RKO (cell line): ENCODE measurements at places on chromosomes 2 and 18.

DNA sequence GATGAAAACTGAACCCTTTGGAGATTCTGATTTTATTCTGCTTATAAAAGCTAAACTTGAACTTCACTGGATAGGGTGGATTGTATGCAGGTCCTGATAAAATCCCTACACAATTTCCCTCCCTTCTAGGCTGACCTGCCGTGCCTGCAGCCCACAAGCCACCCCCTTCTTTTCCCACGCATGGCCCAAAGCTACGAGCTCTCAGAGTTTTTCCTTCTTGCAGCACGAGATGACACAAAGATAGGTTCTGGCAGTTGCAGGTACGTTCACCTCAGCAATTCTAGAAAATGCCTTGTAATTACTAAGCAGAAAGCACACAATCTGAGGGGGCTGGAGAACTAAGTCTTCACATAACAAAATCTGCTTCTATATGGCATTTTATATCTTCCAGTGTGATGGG, 110.6 kb upstream of the ATP8B1 start:
- DNase-seq, result no peak

GRCh38 chr18:22572341-22572740, 154.6 kb upstream of the CTAGE1 start:
- no peak for DNase-seq

- DNase-seq, result no peak
Measured at GRCh38 chr2:9800639-9800974, 42.7 kb upstream of the TAF1B start.

- no peak for DNase-seq
Measured at GRCh38 chr18:67260841-67261240, 255.7 kb downstream of the DSEL start.

DNA sequence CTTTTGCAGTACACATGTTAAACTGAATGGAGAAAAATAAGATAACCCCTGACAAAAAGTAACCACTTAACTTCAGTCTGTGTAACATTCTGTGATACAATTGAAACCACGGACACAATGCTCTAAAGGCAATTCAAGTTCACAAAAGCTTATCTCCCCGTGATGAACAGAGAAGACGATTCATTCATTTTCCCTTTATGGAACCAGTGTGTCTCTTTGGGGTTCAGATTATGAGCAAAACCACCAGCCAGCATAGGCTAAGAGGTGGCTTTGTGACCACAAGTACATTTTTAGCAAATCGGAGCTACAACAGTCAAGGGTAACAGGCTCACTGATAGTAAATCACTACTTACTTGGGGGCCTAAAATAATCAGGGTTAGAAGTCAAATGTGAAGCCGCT, 120.6 kb upstream of the SMAD7 start:
- no peak for DNase-seq

DNA sequence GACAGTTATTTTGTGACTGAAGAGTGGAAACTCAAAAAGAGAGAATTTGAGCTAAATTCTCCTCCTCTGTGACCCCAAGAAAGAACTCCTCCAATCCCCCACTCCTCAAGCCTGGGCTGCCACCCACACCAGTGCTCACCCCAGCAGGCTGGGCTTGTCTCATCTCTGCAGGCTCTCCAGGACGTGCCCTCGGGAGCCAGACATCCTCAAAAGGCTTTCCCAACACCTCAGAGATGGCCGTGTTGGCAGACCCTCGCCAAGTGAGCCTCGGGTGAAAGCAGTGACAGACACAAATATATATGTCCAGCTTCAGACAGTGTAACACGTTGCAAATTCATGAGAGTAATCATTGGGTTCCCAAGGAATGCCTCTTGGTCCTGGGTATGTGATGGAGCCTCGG, 377.7 kb upstream of the SALL3 start:
- DNase-seq, result no peak

DNA sequence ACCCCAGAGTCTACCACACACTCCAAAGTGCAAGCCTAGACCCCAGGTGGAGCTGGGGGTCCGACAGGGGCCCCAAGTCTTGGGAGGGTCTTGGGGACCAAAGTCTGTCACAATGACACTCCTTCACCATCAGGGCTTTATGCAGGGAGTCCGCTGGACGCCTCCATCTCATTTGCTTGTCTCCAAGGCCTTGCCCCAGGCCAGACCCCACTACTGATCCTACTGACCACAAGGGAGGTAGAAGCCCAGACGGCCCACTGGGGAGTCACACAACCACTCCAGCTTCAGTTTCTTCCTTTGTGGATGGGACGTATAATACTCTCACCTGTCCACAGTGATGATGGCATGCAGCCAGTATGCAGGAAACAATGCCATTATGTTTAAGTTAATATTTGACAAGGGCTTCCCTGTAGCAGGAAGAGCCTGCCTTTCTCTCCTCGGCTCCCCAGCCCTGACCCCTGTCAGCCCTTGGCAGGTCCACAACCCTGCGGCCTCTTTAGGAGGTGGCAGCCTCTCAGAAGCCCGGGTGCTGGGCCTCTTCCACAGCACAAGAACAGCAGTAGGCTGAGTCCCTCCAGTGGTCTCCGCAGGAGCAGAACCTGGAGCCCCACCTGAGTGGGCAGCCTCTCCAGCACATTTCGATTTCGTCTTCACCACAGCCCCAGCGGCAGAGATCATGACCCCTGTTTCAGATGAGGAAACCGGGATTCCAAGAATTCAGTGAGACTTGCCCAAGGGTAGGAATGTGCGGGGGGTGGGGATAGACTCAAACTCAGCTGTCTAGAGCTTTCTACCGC, 6.5 kb downstream of the BIN1 start:
- no peak for DNase-seq

GRCh38 chr2:42214669-42215068, 45.5 kb downstream of the EML4 start:
- DNase-seq, result no peak

DNA sequence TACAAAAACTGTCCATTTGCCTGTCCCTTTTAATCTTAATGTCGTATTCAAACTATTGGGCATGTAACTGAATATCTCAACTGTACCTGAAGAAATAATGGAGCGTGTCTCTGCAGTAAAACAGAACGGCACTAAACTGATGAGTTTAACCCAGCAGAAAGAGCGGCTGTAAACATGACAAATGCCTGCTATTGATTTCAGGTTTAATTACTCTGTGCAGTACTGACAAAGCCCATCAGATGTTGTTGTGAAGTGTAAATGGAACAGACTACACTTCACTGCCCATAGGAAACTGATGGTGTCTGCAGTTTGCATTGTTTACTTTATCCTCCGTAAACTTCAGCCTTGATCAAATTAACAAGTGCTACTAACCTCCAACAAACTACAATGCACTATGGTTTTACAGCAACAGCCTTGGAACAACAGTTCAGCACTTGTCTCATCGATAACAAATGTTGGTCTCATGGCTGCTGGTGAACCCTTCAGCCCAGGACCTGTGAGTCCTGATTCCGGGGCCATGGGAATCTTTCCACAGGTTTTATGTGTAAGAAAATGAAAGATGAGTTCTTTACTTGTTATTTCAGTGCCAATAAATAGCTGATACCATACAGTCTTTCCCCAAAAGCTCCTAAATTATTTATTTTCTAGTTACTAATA, 316.5 kb downstream of the CCDC178 start:
- DNase-seq, result no peak

DNA sequence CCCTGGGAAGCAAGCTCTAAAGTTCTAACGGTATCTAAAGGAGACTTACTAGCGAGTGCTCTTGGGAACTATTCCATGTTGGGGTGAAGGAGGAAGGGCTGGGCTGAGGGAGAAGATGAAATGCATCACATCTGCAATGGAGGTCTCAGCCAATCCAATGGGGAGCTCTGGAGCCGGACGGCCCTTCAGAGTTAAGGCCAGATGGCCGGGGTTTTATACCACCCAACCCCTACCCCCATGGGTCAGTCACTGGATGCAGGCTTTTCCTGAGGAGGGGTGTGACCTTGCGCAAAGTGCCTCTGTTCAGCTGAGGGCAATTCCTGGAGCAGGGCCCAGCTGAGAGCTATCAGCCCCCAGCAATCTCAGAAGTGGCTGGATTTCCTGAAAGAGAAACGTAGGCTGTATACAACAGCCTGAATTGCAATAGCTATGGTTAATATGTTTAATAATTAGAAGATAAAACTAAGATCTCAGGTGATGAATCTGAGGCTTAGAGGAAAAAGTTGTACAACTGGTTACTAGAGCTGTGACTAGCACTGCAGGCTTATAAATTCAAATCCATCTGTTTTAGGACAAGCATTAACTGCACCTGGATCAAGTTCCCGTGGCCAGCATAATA, 21.6 kb downstream of the EIPR1 start:
- DNase-seq, result no peak
